ENCODE measurements at places on chromosomes 5 and 9.

DNA sequence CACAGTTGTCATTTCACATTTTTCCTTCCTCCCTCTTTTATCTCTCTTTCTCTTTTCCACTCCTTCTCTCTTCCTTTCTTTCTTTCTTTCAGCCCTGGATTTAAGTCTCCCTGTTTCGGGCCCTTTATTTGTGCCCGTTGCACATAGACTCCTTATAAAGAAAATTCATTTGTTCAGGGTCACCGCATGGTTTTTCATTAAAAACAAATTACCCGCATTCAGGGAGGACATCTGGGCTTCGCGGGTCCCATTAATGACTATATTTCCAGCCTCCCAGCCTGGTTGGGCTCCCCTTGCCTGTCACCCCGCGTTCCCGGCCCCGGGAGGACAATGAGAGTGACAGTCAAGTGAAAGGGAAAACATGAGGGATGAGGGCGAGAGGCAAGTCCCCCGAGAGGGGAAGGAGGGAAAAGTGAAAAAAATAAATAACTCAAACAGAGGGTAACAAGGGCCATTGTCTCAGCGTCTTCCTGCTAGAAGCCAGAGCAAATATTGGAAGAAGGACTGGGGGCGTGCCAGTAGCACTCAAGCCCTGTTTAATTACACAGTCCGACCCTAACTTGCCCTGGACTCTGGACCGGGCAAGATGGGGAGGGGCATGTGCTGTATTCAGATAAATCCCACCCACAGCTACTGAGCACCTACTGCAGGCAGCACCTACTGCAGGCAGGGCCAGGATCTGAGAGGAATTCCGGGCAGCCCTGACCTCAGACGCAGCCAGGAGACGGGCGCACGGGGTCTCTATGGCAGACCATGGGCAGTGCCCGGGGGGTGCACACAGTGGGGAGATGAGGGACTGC, 166.2 kb downstream of the PAX5 start:
- DNase-seq = no peak

- no peak for DNase-seq
Observed at GRCh38 chr5:86679529-86679928, 61.8 kb downstream of the COX7C start.

- DNase-seq = no peak
Observed at GRCh38 chr5:116037236-116037822, 5.1 kb downstream of the ARL14EPL start.

- no peak for DNase-seq
Observed at GRCh38 chr9:4339836-4340560, 40.1 kb upstream of the GLIS3 start.

DNA sequence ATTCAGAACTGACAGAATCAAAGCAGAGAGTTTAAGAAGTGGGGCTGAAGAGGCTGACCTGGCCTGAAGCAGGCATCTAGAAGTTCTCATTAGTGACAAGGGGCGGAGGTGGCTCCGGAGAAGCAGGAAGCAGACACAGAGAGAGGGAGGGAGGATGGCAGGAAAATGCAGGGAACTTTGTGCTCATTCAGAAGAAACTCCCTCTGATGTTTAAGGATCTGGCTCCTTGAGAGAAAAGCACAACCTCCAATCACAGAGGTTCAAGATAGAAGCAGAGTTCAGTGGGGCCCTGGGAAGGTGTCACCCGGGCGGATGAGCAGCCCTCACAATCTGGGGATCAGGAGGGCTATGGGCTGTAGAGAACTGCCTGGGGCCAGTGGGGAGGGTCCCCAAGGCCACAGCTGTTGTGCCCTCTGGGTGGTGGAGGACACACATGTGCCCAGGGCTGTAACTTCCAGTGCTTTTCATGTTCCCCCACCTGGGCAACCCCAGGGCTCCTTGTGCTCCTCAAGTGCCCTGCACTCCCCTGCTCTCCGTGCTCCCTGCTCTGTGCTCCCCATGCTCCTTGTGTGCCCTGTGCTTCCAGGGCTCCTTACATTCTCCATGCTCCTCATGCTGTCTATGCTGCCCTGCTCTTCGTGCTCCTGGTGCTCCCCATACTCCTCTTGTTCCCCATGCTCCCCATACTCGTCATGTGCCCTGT, 51.4 kb downstream of the TRIP13 start:
- DNase-seq = no peak

- DNase-seq = no peak
Observed at GRCh38 chr5:148151872-148152271, 16.5 kb upstream of the SPINK14 start.

GRCh38 chr5:149456597-149457392, 77.7 kb upstream of the IL17B start:
- DNase-seq = no peak

- DNase-seq = no peak
Observed at GRCh38 chr5:111168608-111169007, 55.6 kb upstream of the CAMK4 start.

DNA sequence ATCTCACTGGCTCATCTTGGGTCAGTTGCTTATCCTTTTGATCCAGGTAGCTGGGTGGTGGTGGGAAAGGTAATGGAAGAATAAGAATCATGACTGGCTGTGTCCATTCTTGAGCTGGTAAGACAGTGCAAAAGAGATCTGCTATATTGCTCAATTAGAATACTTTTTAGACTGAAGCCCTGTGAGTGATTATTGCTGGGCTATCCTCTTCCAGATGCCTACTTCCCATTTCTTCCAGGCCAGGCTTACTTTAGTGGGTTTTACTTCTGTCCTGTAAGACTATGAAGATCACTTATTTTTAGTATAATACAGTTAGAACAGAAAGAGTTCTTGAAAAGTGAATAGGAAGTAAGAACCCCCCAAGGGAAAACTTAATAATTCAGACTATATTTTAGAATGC, 7.2 kb downstream of the MARCHF6 start:
- no peak for DNase-seq

DNA sequence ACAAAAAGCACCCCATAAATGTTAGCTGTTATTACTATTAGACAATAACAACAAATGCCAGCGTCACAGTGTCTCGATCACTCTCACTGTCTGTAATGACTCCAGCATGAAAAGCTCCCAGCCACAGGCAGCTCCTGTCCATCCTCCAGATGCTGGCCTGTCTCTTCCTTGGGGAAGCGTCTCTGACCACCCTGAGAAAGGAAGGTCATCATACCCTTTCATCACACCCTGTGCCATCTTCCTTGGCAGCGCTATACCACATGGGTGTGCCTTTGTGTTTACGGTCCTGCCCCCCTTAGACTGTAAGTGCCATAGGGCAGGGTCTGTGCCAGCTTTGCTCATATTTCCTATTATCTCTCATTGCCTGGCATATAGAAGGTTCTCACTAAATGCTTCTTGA, 90.6 kb downstream of the PRRT1B start:
- DNase-seq = no peak

DNA sequence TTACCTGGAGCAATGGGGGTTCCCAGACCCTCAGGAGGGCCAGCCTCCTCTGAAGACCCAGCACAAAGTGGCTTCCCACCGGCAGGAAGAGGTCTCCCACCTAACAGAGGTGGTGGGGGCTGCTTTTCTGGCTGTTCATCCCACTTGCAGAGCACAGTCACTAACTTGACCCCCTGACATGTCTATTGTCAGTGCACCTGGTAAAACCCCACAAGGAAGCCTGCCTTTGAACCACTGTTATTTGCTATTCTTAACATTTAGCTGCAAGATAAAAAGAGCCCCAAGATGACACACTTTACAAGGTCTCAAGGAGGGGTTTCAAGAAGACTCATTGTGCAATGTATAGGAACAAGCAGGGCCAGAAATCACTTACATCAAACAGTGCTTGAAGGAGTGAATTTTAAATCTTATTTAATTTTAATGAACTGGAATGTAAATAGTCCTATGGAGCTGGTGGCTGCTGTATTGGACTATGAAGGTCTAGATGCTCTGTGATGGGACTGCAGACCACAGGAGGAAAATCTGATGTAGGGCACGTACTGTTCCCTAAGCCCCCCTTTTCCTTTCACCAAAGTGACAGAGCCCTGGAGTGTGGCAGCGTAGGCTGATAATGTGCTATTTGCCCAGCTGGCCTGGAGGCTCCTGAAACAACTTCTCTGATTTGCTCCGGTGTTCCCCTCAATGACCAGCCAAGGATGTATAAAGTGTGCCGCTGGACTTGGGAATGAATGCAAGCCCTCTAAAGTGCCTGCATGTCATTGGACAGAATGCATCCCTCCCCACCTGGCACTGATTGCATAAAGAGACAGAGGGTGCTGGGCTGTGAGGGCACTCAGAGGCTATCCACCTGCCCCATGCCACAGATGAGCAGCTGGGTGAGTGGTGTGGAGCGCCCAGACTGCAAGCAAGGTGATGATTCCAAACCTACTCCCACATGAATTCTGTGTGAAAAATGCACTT, 80.2 kb downstream of the PTPN3 start:
- DNase-seq = no peak

- no peak for DNase-seq
Observed at GRCh38 chr5:1060535-1060981, 51.3 kb downstream of the SLC12A7 start.

DNA sequence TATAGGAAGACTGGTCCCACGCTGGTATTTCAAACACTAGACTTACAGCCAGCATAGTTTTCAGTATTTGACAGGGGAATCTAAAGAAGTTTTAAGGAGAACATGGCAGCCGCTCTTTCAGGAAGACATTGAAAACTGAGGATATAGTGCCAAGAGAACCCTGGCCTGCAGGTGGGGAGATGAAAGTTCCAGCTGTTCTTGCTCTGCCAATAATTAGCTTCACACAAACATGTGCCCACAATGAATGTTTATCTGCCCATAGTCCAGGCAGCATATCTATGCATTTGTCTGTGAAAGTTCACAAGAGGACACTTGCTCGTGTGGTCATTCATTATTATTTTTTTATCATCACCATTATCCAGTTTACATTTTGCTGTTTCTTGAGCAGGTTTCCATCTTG, 47.6 kb upstream of the AGXT2 start:
- DNase-seq = no peak

DNA sequence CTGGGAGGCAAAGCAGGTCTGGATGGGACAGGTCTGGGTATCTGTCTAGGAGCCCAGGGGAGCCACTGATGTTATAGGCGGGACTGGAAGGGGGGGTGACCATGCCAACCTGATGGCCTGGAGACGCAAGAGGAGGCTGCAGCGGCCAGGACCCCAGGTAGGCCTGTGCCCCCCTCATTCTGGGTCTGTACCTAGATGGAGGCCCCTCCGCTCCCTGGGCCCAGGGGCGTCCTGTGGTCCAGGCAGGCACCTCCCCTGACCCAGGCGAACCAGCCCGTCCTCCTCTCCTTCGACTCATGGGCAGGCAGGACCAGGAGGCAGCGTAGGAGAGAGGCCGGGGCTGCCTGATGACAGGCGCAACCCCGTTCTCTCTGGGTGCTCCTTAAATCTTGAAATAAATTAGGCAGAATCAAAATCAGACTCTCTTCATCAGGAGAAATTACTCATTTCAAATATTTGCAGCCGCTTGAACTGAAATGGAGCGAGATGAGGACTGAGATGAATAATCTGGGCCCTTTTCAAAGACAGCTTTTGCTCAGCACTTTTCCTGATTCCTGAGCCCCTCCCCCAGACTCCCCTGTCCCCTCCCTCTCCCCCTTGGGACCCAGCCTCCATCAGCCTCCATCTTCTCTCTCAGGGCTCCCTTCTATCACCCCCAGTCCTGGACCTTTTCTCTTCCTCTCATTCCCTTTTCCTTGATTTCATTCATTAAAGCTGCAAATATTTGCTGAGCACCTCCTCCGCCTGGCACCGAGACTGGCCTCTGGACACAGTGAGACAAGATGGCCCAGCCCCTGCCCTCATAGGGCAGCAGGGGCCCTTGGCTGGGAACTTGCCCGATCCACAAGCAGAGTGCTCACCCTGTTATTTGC, 46.8 kb upstream of the IER5L start:
- DNase-seq = no peak

DNA sequence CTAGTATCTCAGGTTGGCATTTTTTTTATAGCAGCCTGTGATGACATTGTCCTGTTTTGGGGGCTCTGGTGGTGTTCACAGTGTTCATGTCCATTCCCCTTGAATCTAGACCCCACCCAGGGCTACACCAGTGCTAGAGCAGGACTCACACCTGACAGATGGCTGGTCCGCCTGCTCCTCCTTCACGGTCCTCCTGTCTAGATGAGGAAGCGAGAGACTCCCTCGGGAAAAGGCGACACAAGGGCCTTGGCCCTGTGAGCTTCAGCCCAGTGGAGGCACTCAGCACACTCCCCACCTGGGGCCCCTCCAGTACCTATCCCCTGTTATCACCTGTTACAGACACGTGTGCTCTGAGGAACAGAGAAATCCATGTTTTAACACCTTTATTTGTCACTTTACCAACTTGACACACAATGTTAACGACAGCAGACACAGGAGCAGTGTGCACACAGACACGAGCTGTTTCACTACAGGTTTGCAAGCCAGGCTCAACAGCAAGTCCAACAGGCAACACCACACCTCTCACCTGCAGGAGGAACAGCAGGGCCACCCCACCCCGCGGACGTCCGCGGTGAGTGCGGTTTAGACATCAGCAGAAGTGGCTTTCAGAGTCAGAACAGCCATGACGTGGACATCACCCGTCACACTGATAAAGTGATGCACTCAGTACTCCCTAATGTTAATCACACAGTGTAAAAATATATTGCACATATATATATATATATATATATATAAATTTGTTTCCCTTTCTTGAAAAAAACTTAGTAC, 33.5 kb downstream of the TPPP start:
- DNase-seq = no peak

All from effector CD4-positive, alpha-beta T cell (primary cell).